ENCODE measurements at places on chromosomes 1 and 21.

DNA sequence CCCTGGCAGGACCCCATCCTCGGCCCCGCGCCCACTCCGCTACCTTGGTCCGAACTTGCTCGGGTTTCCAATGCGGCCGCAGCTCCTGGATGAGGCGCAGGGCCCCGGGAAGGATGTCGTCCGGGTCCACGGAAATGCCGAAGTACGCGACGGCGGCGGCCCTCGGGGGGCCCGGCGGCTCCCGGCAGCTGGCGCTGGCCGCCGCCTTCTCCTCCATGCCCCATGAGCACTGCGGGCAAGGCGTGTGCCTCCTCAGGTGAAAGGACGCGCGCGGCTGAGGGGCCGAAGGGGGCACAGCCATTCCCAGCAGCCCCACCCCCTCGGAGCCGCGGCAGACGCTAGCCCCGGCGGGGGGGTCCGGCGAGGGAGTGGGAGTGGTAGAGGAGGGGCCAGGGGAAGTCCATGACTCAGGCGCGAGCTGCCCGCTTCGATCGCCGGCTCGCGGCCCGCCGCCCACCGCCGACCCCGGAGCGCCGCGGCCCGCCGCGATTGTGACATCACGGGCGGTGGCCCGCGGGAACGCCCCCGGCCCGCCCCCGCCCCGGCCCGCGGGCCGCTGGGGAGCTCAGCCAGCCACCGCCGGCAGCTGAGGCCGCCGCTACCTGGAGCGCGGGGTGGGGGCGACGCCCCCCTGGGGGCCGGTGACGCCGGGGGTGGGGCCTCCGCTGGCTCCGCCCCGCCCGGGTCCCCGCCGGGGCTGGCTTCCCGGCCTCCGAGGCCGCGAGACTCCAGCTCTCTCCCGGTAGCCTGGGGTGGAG, at the start of gene ETNK2:
ETNK2 (minus strand) TSS at position 493 of the 758 bp plus-strand sequence; CDS start at position 301, 192 bp downstream.
- DNase-seq = no peak

GRCh38 chr1:232472485-232473041, 157.4 kb downstream of the SIPA1L2 start:
- no peak for DNase-seq

DNA sequence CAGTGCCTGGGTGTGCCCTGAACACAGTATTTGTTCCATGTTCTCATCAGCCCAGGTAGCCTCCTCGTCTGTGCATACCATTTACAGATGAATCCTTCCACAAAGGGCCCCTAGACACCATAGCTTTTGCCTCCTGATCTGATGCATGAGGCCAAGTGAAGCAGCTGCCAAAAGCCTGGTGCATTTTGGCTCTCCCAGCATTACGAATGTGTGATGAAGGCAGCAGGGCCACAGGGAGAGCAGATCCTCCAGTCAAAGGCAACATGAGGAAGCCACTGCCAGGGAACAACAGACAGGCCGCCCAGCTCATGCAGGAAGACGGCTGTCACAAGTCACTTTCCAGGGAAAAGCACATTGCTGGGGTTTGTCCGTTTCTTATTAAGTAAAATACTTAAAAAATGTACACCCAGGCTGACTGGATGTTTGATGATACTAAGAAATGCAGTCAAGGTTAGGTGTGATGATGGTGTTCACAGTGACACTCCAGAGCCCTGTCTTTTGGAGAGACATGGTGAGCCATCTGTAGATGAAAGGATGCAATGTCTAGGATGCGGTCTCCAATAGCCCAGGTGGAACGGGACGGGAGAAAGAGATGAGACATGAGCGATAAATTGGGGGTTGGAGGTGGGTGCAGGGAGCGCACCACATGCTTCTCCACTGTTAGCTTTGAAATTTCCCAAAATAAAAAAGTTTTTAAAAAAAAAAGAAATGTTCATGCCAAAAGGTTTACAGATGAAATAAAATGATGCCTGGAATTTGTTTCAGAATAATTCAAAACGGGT, 48.7 kb downstream of the NPHP4 start:
- no peak for DNase-seq

DNA sequence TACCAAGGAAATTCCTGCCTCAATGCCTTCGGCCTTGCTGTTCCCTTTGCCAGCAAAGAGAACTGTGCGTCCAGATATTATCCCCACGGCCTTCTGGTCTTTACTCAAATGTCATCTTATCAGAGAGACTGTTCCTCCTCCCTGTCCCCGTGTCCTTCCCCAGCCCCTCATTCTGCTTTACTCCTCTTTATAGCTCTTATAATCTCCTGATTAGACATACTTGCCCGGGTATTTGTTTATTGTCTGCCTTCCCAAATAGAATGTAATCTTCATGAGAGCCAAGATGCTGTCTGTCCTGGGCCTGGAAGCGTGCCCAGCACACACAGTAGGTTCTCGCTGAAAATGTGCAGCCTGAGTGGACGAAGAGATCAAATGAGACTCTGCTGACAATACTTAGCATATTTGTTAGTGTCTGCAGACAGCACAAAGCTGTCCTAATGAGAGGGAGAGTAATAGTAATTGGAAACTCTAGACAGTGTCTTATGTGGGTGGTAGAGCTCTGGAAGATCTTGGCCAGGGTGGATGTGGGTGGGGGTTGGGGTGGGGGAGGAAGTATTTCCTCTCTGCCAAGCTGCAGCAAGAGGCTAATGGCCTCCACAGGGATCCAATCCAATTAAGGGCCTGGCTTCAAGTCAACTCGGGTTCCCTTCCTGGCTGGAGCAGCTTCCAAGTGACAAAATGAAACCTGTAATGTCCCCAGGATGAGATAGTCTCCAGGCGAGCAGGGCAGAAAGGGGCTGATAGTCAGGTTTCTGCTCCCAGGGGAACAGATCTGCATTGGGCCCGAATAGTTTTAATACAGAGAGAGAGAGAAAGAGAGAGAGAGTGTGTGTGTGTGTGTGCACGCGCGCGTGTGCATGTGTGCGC, 9.5 kb upstream of the CLIC4 start:
- DNase-seq = no peak

GRCh38 chr1:94143809-94144176, 22.8 kb upstream of the ABCA4 start:
- peak; percentile 9 for DNase-seq

- DNase-seq = peak; percentile 21
Observed at GRCh38 chr1:30085811-30086770, 637.3 kb downstream of the MATN1 start.

DNA sequence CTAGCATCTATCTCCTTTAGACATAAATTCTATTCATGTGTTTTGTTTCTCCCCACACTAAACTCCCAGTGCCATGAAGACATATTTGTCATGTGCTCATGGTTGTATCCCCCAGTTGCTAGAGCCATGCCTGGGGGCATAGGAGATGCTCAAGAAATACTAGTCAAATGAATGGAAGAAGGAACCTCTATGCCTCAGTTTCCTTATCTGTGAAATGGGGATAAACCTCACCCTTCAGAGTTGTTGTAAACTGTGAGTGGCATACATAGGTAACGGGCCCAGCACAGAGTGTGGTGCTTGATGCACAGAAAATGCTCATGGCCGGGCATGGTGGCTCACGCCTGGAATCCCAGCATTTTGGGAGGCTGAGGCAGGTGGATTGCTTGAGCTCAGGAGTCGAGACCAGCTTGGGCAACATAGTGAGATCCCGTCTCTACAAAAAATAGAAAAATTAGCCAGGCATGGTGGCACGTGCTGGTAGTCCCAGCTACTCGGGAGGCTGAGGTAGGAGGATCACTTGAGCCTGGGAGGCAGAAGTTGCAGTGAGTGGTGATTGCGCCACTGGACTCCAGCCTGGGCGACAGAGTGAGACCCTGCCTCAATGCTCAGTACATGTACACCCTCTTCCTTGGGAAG, 8.7 kb downstream of the LDLRAD2 start:
- DNase-seq = no peak

- DNase-seq = no peak
Observed at GRCh38 chr1:55309053-55309452, 93.9 kb upstream of the USP24 start.

All from NCI-H526 treated with DMSO at 0.1 percent for 48 hours (cell line).